CD4-positive, alpha-beta T cell treated with Interferon alpha-2 for 1 hour (primary cell): ENCODE measurements at places on chromosomes 4 and X.

DNA sequence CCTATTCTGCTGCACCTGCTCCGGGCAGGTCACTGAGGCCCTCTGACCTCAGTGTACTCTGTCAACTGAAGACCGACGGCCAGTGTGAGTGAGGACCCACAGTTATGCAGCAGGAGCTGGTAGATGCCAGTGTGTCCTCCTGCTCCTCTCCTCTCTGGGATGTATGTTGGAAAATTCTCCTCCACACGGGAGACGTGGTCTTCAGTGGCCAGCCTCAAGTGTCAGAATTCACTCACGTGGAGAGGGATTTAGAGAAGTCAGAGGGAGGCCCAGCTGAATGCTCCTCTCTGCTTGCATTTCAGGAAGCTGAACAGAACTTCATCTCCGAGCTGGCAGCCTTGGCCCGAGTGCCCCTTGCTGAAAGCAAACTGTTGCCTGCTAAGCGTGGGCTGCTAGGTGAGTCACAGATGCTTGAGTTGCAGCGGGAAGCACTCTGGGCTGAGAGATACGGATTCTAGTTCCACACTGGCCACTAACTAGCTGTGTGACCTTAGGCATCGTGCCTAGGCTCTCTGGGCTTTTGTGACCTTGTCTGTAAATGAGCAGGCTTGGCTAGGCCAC is 83.6 kb downstream of the CRMP1 start:
- DNase-seq, result no peak

DNA sequence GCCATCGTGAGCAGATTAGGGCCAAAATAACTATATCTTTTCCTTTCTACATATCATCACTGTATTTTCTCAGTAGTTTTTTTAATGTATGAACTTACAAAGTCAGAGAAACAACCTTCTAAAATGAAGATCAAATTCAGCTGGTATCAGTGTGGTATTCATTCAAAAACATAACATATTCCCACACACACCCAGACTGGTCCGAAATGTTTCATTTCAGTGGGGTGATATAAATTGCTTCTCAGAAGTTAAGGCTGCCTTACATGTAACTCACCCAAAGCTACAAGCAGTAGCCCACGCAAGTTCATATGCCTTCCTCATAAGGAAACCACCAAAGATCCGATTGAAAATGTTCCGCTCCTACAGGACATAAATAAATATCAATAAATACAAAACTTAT is 37.8 kb downstream of the ACOT9 start:
- DNase-seq, result no peak

DNA sequence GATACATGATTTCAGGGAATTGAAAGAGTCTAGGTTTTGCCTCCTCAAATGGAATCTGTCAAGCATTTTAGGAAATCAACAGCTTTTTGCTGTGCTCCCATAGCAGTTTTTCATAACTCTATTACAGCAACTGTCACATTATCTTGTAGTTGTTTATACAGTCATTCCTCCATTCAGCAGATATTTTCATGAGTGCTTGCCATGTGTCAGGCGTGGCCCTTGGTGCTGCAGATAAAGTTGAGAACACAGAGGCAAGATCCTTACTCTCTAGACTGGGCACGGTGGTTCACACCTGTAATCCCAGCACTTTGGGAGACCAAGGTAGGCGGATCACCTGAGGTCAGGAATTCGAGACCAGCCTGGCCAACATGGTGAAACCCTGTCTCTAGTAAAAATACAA is 67.3 kb downstream of the MCUB start:
- no peak for DNase-seq

GRCh38 chr4:84579403-84579776 is 3.5 kb upstream of the CDS1 start:
- DNase-seq, result no peak

DNA sequence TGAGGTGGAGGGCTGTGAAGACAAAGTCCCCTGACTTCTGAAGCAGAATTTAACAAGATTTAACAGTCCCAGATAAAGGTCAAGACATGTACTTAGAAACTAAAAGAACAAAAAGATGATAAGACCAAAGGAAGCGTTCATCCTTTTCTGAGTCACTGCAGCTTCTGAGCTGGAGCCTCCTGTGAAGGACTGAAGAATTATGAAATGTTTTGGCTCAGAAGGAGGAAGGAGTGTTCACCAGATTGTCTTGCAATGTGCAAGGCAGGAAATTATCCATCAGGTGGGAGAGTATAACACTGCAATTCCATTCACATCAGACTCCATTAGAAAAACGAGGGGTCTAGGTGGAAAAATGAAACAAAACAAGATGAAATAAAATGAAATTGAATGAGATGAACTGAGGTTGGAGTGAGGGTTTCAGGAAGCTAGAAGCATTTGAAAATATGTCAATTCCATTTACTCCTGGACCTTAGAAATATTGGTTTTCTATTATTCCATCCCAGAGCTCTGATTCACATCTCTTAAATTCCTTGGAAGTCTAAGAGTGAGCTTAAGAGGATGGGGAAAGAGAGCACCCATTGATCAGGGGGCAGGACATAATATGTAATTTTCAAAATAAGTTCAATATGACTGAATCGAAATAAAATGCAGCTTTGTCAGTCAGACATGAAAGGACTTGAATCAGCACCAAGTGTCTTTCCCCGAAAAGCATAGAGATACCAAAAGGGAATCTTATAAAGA is 186.1 kb upstream of the LNX1 start:
- DNase-seq, result no peak

- no peak for DNase-seq
Observed at GRCh38 chr4:38605753-38606586, 58.0 kb upstream of the KLF3 start.

- no peak for DNase-seq
Observed at GRCh38 chr4:40734497-40734896, 15.3 kb upstream of the NSUN7 start.

- DNase-seq, result no peak
Observed at GRCh38 chr4:31877429-31877828, 1157.3 kb downstream of the PCDH7 start.

DNA sequence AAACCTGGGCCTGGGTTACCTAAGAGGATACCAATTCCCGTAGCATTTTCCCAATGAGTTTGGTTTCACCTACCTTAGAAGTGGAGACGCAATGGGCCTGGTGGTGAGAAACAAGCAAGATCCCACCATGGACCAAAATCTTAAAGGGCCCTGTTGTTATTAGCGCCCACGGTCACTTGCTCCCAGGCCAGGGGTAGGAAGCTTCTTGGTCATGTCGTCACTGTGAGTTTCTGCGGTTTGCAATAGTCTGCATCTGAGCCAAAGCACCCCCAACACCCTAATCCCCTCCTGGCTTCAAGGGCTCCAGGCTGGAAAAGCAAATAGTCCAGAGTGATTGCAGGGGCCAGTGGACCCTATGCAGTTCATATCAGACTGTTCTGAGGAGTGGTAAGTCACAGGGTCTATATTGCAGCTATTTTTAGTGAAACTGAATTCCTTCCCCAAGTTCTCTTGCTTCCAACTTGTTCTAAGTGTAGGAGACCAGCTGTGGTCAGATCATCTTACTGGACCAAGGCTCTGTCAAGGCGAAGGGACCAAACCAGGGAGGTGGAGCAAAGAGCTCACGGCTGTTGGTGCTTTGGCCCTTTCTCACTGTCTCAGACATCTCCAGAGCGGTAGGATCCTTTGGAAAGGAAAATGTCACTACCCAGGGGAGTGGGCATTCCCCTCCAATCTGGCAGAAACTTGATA is 307.9 kb upstream of the F9 start:
- DNase-seq, result no peak

DNA sequence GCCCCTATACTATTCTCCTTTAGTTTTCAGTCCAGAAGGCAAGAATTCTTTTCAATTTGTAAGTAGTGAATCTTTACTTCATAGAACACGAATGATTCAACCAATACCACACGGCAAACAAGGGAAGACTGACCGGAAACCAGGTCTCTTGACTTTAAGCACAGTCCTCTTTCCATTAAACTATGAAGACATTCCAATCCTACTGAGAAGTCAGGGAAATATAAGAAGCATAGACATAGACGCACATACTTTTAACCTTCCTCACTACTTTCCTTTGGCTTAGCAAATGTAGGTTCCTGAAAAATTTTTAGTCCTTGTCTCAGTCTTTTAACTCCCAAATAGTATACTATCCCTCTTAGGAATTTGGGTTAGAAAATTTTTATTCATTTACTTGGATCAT is 9.1 kb downstream of the CHRDL1 start:
- no peak for DNase-seq
